ENCODE measurements at places on chromosomes 6 and 20.
A peak's percentile ranks its signal among the peaks of the same experiment; 100 is the strongest.

DNA sequence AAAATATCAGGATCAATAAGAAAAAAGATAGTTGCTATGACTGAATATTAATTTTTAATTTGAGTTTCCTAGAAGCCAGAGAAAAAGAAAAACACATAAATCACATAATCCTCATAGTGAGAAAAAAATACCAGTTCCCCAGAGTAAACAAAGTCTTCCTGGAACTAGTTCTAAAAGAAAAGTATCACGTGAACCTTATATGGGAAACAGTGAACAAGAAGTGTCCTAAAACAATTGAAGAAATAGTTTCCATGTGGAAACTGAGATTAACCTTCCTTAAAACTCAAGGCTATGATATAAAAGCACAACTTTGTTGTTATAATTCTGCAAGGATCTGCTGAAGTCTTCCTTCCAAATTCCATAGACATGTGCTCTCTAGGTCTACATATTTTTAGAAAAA, 50.6 kb downstream of the RCAN2 start:
- DNase-seq = no peak

DNA sequence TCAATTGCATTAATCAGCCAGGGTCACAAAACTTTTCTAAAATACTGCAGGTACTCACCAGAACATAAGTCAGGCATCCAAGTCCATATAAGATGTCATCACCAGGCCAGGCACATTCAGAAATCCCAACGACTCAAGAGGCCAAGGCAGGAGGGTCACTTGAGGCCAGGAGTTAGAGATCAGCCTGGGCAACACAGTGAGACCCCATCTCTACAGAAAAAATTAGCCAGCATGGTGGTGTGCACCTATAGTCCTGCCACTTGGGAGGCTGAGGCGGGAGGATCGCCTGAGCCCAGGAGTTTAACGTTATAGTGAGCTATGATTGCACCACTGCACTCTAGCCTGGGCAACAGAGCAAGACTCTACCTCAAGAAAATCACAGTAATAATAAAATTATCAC, 278.4 kb upstream of the PLN start:
- DNase-seq = no peak

- no peak for DNase-seq
These were observed 25.8 kb upstream of the SEC63 start for GRCh38 chr6:107983811-107984210.

GRCh38 chr6:88775866-88776571, 187.4 kb downstream of the RNGTT start:
- no peak for DNase-seq

- peak; percentile 77 for DNase-seq
These were observed 39.0 kb downstream of the SLC23A2 start for GRCh38 chr20:4962241-4962855.

Measured in GF-D8 (cell line).